ENCODE measurements at places on chromosomes 3 and 15.

DNA sequence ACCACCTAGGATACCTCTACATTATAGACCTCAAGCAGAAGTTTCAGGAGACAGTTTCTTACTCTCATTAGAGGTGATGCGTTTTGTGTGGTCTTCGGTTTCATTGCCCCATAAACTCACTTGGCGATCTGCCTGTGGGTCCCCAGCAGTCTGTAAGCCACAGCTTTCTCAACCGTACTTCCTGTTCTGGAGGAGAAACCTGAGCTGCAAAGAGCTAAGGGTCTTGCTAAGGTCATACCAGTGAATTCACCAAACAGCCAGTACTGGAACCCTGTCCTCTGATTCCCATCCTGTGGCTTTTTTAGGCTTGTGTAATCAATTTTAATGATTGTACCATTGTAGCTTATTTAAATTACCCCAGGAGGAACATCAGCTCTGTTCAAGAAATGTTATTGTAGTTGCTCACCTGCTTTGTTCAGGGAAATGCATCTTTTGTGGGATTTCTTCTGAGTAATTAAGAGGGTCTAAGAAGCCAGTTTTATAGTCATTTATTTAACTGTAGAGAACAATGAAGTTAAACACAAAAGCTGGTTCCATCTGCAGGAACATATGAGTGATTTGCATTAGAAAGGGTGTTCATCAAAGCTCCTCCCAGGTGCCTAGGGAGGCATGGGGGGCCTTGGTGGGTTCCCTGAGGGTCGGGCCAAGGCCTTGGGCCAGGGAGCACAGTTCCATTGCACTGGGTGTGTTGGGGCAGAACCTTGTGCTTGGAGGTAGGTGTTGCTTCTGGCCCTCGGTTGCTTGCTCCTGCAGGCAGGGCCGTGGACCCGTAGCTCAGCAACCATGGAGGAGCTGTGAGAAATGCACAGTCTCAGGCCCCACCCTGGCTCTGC lies 69.6 kb downstream of the APBA2 start:
- DNase-seq: no peak

GRCh38 chr3:46959161-46959511 lies 17.4 kb downstream of the CCDC12 start:
- no peak for DNase-seq

DNA sequence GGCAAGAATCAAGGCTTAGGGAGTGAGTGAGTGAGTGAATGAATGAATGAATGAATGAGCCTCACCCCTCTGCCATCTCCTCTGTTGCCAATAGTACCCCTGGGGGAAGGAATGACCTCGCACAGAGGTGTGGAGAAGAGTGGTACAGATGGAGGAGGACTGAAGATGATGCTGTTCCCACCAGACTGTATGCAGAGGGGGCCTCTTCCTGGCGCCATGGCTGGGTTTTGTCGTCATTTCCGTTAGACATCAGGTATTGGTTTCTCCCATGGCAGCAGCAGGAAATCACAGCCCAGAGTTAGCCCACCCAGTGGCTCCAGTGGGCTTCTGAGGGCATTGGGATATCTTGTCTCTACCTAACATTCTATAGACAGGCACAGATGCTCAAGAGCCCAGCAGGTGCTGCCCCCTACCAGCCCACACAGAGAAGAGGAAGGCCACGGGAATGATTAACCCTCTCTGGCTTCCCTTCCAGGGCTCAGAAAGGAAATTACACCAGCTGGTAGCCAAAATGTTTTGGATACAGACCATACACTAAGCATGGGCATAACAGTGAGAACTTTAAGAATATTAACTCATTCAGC lies 109.8 kb upstream of the SLC6A11 start:
- DNase-seq: peak; percentile 48

GRCh38 chr15:67050522-67051087 lies 14.8 kb upstream of the SMAD3 start:
- no peak for DNase-seq

- DNase-seq: no peak
Measured at GRCh38 chr15:99961011-99961441, 227.8 kb upstream of the LYSMD4 start.

DNA sequence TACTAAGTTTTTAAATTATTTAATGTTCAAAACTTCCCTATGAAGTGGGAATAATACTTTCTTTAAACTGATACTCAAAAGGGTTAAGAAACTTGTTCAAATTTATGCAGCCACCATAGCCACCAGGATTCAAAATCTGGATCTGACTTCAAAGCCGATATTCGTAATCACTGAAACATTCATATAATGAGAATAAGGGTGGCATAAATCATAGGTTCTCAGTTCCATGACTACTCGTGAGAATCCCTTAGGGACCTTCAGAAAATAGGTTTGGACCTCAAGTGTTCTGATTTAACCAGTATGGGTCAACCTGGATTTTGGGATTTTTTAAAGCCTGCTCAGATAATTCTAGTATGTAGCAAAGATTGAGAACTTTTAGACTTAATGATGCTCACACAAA lies 160.6 kb downstream of the RBMS3 start:
- DNase-seq: no peak

DNA sequence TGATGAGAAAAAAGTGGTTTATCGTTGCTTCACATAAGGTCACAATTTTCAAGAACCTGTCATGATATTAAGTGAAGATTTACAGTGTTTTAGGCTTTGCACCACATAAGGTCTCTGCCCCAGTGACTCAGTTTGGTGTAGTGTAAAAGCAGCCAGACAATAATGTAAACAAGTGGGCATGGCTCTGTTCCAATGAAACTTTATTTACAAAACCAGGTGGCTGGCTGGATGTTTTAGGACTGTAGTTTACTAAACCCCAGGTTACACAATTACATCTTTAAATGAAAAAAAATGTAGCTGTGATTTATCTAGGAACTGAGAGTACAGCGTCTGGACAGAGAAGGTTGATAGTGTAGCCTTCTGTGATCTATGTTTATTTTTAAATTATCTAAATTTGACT lies 9.7 kb upstream of the FBXL22 start:
- DNase-seq: no peak

DNA sequence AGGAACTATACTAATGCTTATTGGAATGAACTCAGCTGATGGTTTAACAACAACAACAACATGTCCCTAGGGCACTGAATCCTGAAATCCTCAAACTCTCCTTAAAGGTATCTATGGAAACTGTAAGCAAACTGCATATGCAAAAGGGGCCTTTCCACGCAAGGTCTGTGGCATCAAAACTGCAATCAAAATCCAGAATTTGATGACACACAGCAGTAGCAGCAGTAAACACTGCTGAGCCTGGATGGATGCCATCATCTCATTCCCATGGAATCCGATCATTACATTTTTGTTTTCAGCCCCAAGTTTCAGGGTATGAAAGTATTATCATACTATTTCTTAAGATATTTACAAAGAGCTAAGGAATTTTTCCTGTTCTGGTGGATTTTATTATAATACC lies 399.7 kb downstream of the VPS13C start:
- no peak for DNase-seq

Measured in WERI-Rb-1 (cell line).